ENCODE measurements at places on chromosomes 16 and 17.

- DNase-seq, result no peak
Measured at GRCh38 chr16:3968551-3968950, 88.0 kb upstream of the CREBBP start.

DNA sequence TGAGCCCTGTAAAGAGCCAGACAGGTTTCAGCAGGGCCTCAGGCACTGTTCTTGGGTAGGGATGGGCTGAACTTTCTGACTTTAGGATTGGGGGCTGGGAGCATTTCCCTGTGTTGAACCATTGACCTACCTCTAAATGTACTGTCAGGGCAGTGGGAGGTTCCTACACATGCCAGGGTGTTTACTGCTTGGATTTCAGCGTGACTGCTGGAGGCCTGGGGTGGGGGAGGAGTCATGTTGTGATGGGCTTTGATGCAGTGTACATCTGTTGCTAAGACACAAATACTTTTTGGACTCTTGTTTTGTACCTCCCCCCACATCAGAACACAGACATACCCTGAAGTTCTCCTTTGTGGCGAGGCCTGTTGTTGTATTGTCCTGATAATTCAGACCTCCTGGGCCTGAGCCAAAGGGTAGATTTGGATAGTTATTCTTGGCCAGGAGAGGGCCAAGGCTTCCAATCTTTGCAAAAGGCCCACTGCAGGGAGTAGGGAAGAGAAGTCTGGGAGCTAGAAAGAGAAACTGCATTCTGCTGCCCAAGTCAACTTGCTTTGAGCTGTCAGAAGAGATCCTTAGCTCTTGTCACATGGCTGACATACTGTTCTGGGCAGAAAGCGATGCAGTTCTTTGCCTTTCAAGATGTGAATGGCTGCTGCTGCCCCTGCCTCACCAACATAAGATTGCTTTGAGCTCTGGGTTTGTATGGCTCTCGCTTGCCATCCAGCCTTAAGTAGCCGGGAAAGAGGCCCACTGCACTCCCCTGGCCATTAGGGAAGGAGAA, 3.7 kb downstream of the NFE2L1 start:
- no peak for DNase-seq

GRCh38 chr16:8262299-8262698, 328.0 kb downstream of the TMEM114 start:
- no peak for DNase-seq

DNA sequence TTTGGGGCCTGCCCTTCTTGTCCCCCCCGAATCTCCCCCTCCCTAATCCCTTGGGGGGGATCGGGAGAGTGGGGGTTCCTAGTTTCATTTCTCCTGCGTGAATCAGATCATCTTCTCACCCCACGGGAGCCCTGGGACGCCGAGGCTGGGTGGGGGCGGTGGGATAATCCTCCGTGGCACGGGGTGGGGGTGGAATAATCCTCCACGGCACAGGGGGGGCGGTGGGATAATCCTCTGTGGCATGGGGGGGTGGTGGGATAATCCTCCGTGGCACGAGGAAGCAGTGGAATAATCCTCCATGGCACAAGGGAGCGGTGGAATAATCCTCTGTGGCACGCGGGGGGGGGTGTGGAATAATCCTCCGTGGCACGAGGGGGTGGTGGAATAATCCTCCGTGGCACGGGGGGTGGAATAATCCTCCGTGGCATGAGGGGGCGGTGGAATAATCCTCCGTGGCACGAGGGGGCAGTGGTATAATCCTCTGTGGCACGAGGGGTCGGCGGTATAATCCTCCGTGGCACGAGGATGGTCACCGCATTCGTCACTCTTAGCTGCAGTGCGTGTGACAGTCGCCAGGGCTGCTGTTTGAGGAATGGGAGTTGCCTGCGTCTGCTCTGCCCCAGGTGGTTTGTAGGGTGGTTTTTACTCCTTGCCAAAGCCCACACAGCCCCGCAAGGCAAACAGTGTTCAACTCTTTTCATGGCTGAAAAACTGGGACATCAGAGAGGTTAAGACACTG, 156.9 kb downstream of the LAT start:
- no peak for DNase-seq

DNA sequence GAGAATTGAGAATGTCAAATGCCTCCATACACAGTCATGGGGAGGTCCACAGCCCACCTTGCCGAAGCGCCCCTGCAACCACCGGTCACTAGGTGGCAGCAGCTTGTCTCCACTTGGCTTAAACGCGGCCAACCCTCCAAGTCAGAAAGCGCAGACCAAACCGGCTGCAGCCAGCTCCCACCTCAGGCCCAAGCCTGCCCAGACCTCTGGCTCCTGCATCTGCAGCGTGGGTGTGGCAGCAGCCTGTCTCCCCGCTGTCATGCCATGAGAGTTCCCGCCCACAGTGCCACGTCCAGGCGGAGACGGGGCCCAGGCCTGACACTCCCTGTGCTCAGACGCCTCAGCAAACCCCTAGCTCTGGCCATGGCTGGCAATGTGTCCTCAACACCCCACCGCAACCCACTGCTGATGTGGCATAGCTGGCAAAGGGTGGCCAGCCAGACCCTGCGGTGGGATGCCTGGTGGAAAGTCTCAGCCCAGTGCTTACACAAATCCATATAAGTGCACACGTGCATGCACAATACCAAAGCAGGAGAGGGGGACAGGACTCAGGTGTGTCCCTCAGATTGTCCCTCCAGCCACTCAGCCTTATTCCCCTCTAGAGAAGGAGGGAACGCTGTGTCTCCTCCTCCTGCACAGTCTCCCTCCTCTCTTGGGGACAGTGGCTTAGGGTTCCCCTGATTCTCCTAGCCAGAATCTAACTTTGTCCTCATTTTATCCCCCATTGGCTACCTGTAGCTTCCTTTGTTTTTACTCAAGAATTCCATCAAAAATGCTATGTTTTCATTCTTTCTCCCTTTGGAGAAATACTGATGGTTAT, 10.9 kb downstream of the COPZ2 start:
- DNase-seq, result peak; percentile 98

DNA sequence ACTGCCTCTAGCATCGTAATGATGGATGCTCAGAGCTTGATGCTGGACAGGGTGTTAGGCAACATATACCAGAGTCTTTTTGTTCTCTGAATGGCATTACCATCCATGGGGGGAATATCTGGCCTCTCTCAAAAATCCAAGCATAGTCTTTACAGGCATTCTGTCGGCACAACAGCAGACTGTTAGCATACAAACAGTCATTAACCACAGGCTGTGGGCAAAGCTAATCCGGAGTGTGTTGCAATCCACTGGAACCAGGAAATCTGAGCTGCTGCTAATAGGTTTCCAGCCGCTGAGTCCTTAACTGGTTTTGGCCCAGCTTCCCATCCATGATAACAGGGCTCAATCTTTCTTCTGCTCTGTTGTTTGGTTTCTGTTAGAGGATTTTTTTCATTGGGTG, 371.9 kb downstream of the HS3ST3B1 start:
- DNase-seq, result no peak

DNA sequence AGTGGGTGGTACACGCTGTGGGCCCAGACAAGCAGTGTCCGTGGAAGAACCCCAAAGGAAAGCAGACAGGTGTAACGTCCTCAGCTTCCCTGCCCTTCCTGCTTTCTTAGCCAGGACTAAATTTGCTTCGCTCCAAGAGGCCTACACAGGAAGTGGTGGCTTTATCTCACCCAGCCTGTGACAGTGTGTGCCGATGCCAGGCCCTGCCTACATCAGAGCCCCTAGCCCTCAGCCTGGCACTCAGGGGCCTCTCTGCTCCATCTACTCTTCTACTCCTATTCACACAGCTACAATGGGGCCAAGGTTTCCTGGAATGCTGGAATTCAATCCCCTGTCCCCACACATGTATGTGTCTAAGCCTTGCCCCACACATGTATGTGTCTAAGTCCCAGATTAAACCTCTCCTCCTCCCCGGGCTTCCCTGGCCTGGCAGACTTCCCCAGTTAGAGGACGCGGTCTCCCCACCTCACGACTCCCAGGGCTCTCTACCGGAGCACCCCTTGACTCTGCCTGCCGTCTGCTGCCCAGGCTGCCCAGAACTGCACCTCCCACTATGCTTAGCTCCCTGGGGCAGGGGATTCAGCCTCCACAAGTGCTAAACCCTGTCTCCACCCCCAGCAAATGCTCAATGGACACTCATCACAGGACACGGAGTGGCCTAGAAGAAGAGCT, 8.2 kb downstream of the PGAP3 start:
- DNase-seq, result no peak

DNA sequence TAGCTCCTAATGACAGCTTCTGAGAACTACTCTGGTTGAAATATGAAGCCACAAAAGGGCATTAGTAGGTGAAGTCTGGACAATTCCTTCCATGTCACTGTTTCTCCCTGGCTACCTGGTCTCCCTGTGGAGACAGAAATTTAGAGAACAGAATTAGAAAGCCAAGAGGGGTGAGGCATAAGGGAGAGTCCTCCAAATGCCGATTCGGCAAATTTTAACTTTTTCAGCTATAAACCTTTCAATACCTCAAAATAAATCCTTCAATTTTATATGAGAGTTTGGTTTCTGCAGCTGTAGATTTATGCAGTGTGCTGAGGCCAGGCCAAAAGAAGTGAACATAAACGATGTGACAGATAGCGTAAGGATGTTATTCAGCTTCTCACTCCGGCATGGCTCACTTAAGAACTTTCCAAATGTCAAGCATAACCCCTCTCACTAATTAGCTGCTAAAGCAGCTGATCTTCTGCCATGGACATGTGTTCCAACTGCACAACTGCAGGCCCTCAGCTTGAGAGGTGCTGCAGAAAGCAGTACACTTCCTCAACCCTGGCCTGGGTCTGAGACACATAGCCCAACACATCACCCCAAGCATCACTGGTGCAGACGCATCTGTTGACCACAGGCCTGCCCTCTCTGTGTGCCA, 247.9 kb upstream of the SOX9 start:
- no peak for DNase-seq

GRCh38 chr16:89918453-89919347, at the start of gene MC1R:
TSS of gene MC1R (plus strand) at chr16:89918862. CDS start at chr16:89919259, 397 bp downstream.
- no peak for DNase-seq
